ENCODE measurements at places on chromosomes 2 and 18. TPM values are rescaled to one million over a fixed set of nuclear protein-coding genes. Genes with fewer than 3 reads are reported as not detected.

- DNase-seq, result no peak
Measured at GRCh38 chr2:227829337-227829736, 15.7 kb downstream of the CCL20 start.

DNA sequence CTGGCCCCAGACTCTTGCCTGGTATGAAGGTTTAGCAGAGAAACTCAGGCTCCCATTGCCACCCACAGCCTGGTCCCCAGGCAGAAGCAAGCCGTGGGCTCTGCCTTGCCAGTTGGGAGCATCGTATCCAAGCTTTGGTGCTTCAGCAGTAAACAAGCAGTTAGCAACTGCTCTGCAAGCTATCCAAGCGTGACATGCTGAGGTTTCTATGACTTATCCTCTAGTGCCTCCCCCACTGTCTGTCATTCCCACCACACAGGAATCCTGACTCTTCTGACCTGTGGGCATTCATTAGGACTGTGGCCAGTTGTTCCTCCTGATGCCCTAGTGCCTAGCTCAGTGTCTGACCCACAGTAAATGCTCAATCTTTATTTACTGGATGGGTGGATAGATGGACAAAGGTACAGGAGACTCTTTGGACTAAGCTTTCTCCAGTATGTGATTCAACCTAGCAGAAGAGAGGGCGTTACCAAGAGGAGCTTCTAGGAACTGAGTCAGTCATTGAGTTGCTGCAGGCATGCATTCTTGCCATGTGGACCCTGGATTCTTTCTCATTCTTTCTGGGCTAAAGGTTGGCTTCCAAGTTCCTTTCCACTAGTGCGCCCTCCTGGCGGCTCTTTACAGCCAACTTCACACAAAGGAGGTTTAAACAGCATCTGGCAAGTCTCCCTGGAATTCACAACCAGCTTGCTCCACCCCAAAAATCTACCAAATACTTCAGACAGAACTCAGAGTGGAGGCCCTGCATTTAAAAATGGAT, 40.6 kb upstream of the MRPL19 start:
- DNase-seq, result no peak

GRCh38 chr18:59055345-59056032, 84.2 kb upstream of the SEC11C start:
- DNase-seq, result no peak

- DNase-seq, result no peak
Measured at GRCh38 chr2:61262699-61263098, 100.7 kb downstream of the C2orf74 start.

DNA sequence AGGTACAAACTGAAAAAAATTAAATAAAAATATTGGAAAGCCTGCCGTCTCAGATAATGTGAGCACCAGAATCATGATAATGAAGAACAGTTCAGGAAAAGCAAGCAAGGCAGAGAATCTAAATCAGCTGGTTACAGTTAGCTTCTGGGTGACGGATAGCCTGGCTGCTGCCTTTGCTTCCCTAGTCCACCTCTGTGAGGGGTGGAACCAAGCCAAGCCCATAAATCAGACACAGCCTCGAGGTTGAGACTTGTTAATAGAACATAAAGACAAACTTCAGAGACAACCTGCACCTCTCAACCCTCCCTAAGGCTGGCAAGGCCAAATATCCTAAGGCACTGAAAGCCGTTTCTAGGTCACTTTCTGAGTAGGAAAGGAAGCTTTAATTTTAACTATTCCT, 334.7 kb upstream of the SLC39A10 start:
- DNase-seq, result no peak

DNA sequence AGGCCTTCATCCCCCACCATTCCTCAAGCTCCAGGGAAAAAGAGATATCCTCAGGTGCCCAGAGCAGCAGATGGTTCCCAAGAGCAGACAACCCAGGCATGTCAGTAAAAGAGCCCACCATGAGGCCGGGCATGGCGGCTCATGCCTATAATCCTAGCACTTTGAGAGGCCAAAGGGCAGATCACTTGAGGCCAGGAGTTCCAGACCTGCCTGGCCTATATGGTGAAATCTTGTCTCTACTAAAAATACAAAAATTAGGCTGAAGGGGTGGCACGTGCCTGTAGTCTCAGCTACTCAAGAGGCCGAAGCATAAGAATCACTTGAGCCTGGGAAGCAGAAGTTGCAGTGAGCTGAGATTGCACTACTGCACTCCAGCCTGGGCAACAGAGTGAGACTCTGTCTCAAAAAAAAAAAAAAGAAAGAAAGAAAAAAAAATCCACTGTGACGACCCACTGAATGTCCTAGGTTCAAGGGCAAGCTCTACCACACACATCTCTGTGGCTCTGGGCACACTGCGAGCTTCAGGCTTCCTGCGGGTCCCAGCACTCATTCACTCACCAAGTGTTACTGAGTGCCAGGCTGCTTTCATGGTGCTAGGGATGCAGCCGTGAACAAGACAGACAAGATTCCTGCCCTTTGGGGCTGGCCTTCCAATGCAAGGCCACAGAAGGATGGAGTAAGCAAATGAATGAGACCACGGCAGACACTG, 6.5 kb upstream of the DUSP2 start:
- DNase-seq, result no peak

GRCh38 chr2:222610746-222611145, 45.1 kb downstream of the FARSB start:
- no peak for DNase-seq

DNA sequence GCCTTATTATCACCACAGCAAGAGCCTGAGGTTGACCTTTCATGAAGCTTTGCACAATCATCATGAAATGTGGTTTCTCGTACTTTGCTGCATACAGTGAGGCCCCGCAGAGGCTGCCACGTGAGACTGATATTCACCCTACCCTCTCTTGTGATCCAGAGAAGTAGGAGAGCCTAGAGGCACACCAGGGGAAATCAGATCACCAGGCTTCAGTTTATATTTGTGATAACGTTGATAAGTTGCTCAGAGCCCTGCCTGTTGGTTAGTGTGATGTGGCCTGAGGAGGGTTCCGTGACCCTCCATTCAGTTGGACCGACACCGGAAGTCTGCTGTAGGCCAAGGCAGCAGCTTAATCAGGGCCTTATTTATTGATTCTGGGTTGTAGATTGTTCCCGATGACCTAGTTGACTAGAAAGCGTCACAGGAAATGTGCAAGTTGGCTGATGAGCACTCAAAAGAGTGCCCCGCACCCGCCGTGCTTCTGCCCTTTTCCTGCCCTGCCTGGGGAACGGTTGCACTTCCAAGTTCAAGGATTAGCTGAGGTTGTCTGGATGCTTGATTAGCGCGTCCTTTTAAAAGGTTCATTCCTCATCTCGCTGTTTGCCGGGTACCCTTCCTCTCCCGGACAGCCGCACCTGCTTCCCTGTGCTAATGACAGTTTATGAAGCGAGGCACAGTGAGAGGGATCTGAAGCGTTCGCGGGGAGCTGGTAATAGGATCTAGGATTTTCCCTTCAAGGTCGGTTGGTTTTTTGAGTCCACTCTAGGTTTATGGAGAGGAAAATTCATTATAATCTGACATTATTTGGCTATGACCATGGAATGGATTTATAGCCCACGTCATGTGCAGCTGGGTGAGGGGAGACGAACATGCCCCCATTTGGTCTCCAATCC, 146.4 kb downstream of the SH3RF3 start:
- DNase-seq, result no peak

DNA sequence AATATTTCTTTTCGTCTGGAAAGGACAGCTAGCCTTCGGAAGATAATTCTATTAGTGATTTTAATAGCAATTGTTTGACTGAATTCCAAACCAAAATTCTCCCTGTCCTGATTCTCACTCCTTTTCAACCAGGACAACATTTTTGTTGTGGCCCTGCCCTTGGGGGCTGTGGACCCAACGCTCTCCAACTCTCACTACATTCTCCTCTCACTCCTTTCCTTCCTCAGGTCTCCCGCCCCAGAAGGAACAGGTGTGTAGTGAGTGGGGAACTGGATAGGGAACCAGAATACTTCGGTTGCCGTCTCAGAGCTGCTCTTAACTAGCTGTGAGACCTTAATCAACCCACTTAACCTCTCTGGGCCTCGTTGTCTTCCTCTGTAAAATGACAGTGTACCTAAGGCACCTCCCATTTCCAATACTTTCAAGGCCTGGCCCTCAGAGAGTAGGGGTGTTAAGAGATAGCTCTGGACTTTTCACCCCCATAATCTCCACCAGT, 638 bp upstream of the ADD2 start:
- DNase-seq, result no peak

DNA sequence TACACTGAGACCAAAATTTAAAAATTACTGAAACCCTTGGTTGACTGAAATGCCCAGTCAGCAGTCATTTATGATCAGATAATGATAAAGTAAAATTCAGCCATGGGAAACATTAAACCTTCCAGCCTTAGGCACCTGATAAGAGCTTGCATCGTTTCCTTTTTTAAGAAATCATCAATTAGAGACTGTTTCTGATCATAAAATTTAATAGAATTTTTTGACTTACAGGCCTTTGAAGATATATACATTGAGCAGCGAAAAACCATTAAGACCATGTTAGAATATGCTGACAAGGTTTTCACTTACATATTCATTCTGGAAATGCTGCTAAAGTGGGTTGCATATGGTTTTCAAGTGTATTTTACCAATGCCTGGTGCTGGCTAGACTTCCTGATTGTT, 99.6 kb upstream of the CSRNP3 start:
- DNase-seq, result no peak

DNA sequence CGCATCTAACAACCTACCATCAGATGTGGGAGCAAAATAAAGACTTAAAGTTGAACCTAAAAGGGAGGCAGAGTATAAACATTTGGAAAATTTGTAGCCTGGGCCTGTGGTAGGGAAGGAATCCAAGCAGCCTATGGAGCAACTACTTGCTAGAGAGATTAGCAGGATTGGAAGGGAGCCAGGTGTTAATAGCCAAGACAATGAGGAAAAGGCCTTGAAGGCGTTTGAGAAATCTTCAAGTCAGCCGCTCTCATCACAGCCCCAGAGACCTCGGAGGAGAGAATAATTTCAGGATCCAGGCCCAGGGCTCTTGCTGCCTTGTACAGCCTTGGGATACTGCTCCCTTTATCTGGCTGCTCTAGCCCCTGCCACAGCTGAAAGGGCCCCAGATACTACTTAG, 219.7 kb downstream of the THSD7B start:
- no peak for DNase-seq

DNA sequence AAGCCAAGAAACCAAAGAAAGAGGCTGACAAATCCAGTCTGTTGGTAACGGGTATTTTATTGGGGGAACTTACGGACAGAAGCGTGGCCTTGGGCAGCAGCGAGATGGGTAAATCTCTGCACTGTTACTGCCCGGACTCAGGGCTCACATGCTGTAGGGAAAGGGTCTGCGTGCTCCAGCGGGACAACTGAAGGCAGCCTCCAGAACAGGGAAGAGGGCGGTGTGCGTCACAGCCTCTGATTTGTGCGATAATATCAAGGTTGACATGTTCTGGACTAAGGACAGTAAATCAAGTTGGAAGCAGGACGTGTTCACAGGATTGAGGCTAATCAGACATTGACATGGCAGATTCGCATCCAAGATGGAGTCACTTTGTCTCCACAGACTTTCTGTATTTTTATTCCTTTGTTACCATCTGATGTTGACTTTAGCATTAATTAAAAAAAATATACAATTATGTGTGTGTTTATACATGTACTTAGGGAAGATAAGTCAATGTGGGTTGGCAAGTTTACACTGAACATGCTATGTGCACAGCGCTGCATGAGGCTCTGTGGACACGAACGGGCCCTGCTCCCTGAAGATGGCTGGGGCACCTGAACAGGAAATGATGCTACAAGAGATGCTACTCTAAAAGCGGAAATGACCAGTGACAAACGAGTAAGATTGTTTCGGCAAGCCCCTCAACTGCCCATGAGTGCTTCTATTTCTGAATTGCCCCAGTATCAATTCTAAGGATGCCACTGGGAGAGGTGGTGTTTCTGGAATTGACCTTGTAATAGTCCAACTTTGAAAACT, 22.6 kb upstream of the DCDC2C start:
- no peak for DNase-seq

GRCh38 chr18:48922801-48923730, 27.7 kb downstream of the SMAD7 start:
- peak; percentile 26 for DNase-seq

DNA sequence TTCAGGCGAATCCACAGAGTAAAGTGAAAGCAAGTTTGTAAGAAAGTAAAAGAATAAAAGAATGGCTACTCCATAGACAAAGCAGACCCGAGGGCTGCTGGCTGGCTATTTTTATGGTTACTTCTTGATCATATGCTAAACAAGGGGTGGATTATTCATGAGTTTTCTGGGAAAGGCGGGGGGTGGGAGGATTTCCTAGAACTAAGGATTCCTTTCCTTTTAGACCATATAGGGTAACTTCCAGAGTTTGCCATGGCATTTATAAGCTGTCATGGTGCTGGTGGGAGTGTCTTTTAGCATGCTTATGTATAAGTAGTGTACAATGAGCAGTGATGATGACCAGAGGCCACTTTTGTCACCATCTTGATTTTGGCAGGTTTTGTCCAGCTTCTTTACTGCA, 59.8 kb downstream of the SLC4A3 start:
- no peak for DNase-seq

DNA sequence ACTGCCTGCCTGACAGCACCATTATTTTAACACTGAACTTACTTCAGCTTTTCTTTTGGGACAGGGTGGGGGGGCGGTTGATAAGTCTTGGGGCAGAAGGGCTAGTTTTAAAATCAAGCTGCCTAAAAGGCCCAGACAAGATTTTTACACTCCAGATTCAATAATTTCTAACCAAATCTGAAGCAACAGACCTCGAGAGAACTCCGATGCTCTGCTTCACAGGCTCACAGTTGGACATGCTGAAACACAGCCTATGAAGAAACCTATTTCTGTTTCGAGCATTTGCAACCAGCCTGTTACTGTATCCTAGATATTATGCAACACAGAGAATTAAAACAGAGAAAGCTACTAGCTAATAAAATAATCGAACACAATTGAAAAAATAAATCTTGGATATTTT, 1.3 kb upstream of the MYT1L start:
- DNase-seq, result no peak

GRCh38 chr2:240225131-240225530, 84.7 kb upstream of the OTOS start:
- DNase-seq, result no peak

GRCh38 chr2:215027779-215028178, 110.6 kb downstream of the ABCA12 start:
- DNase-seq, result no peak

- DNase-seq, result no peak
Measured at GRCh38 chr18:58552057-58552461, 76.8 kb downstream of the ALPK2 start.

- DNase-seq, result no peak
Measured at GRCh38 chr2:217570394-217570793, 432.4 kb downstream of the TNS1 start.

Gene IL1RL1
- not detected for total RNA-seq

Gene ACADL
- total RNA-seq, result not detected

Gene BOLA3
- total RNA-seq, result 53.8 TPM

Gene AGFG1
- 59.2 TPM for total RNA-seq

Gene OR6B2
- not detected for total RNA-seq

Gene ZSWIM2
- not detected for total RNA-seq

Gene GPAT2
- total RNA-seq, result 14.0 TPM

Gene LYPD6
- total RNA-seq, result not detected

Data from activated naive CD8-positive, alpha-beta T cell treated with anti-CD3 and anti-CD28 coated beads, Interleukin-2, amount 10 ng/mL, durations not matched to agents 7 days and 5 days (primary cell).